ENCODE measurements at places on chromosomes 2 and 18. TPM values are rescaled to one million over a fixed set of nuclear protein-coding genes. Genes with fewer than 3 reads are reported as not detected.
A peak's percentile ranks its signal among the peaks of the same experiment; 100 is the strongest.

- H3K27me3 ChIP-seq: no peaks in the 10 kb centered on the region
- H3K27ac ChIP-seq: no peak overlapping the region
- no peaks in the 10 kb centered on the region for H3K36me3 ChIP-seq
- H3K4me1 ChIP-seq: no peaks in the 10 kb centered on the region
These were observed 237.4 kb upstream of the ACVR2A start for GRCh38 chr2:147607379-147607778.

The MYO3B gene
- total RNA-seq: not detected

The ARHGEF33 gene
- total RNA-seq: 0.24 TPM

The CTAGE1 gene
- 0.08 TPM for total RNA-seq

DNA sequence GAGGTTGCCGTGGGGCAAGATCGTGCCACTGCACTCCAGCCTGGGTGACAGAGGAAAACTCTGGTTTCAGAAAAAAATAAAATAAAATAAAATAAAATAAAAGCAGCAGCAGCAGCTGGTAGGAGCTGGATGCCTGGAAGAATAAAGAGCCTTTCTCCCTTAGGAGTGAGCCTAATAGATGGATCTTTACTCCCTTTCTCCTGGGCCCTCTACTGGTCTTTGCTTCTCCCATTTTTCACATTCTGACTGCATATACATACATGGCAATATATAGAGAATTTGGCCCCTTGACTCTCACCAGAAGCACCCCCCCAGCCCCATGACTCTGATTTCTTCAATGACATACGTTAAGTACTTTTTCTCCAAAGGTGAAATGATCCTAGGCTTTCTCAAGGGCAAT, 9.8 kb upstream of the MALT1 start:
- peaks cover 2% of the 10 kb centered on the region for H3K4me1 ChIP-seq
- H3K27me3 ChIP-seq: no peaks in the 10 kb centered on the region
- no peak overlapping the region for H3K27ac ChIP-seq

DNA sequence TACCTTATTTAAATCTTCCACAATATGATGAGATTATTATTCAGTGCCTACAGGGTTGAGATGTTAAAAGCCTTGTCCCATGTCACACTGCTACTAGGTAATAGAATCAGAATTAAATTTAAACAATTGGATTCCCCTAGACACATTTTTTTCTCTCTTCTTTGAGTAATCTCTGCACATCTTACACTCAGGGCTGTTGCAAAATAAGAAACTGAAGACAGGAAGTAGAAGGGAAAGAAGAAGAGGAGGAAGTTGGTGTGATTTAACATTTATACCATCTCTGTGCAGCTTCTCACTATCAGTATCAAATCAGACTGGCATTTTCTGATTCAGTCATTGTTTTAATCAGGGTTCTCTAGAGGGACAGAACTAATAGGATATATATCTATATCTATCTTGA, 677.6 kb downstream of the IRS1 start:
- no peak for DNase-seq
- H3K36me3 ChIP-seq: no peaks in the 10 kb centered on the region
- H3K4me3 ChIP-seq: no peak overlapping the region
- H3K27me3 ChIP-seq: no peaks in the 10 kb centered on the region
- H3K4me1 ChIP-seq: no peaks in the 10 kb centered on the region

- DNase-seq: no peak
- no peaks in the 10 kb centered on the region for H3K4me1 ChIP-seq
- no peaks in the 10 kb centered on the region for H3K36me3 ChIP-seq
- no peak within 1 kb of the TSS for H3K27ac ChIP-seq
- no peaks in the 10 kb centered on the region for H3K27me3 ChIP-seq
- H3K4me3 ChIP-seq: no peak within 1 kb of the TSS
These were observed at the start of gene IL1A for GRCh38 chr2:112784199-112785189. Gene IL1A (minus strand): TSS chr2:112784493. CDS start chr2:112783770, 723 bp downstream.

- H3K27me3 ChIP-seq: no peaks in the 10 kb centered on the region
- no peaks in the 10 kb centered on the region for H3K36me3 ChIP-seq
- no peak for DNase-seq
- no peak overlapping the region for H3K27ac ChIP-seq
- H3K4me3 ChIP-seq: no peak overlapping the region
- no peaks in the 10 kb centered on the region for H3K4me1 ChIP-seq
These were observed 18.8 kb upstream of the CCDC195 start for GRCh38 chr2:224734949-224735348.

- H3K27ac ChIP-seq: no peak overlapping the region
- no peaks in the 10 kb centered on the region for H3K27me3 ChIP-seq
- no peaks in the 10 kb centered on the region for H3K4me1 ChIP-seq
- no peak for DNase-seq
These were observed 466.9 kb upstream of the CELF4 start for GRCh38 chr18:38032516-38032915.

The LRRTM1 gene
- 0.31 TPM for total RNA-seq

DNA sequence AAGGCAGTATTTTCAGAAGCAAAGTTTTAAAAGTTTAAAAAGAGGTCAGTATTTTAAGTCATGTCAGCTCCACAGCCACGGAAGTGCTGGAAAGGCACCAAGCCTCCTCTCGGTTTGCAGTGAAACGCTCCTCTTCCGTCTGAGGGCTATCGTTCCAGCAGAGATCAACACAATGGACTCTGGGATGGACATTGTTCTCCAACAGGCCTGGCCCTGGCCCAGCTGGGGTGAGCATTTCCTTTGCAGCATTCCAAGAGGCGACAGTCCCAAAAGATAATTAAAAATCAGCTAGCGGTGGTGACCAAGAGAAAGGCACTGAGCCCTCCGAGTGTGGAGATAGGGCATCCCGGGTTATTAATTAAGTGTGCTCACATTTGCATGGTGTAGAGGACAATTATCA, 95.9 kb upstream of the LCLAT1 start:
- peak overlapping the region; percentile 45 for H3K27ac ChIP-seq
- no peak for DNase-seq
- H3K36me3 ChIP-seq: no peaks in the 10 kb centered on the region
- H3K27me3 ChIP-seq: no peaks in the 10 kb centered on the region

The CASP10 gene
- total RNA-seq: 6.8 TPM

GRCh38 chr2:218852911-218853667, 6.5 kb upstream of the WNT6 start:
- no peak overlapping the region for H3K4me3 ChIP-seq
- DNase-seq: no peak

- no peaks in the 10 kb centered on the region for H3K36me3 ChIP-seq
- DNase-seq: no peak
These were observed 2.5 kb downstream of the PGAP1 start for GRCh38 chr2:196924051-196924450.

DNA sequence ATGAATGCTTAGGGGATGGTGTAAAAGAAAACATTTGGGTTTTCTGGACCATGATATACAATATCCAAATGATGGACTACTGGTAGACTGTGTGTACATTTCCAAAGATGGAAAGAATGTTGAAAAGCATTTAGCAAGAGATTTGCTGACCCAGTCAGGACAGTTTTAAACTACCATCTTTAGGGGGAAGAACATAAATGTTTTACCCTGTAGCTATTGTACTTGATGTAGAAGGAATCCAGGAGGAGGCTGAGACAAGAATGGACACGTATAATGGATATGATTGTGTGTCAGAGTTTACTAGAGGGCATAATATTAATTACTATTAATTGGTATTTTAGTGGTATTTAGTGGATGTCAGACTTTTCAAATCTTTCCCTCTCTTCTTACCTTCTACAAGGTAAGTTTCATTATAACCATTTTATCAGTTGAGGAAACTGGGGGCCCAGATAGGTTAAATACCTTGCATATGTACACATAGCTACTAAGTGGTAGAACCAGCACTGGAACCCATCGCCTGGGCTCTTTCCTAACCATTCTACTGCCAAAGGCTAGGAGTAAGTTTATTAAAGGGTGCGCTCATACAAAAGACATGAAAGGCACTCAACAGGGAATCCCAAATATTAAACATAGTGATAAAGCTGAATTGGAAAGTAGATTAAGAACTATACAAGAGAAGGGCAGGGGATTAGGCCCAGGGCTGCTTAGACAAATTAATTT, 8.9 kb downstream of the TACR1 start:
- H3K4me1 ChIP-seq: no peaks in the 10 kb centered on the region
- H3K27ac ChIP-seq: no peak overlapping the region
- DNase-seq: no peak
- H3K27me3 ChIP-seq: no peaks in the 10 kb centered on the region
- H3K36me3 ChIP-seq: no peaks in the 10 kb centered on the region
- H3K4me3 ChIP-seq: no peak overlapping the region

The UXS1 gene
- 25.0 TPM for total RNA-seq

- H3K36me3 ChIP-seq: no peaks in the 10 kb centered on the region
- no peak overlapping the region for H3K27ac ChIP-seq
- H3K4me3 ChIP-seq: no peak overlapping the region
- H3K4me1 ChIP-seq: no peaks in the 10 kb centered on the region
These were observed 2.4 kb downstream of the TSGA10 start for GRCh38 chr2:99152199-99152895.

Measured in right atrium auricular region (tissue), 2 donors.